ENCODE measurements at places on chromosomes 3 and 15.

DNA sequence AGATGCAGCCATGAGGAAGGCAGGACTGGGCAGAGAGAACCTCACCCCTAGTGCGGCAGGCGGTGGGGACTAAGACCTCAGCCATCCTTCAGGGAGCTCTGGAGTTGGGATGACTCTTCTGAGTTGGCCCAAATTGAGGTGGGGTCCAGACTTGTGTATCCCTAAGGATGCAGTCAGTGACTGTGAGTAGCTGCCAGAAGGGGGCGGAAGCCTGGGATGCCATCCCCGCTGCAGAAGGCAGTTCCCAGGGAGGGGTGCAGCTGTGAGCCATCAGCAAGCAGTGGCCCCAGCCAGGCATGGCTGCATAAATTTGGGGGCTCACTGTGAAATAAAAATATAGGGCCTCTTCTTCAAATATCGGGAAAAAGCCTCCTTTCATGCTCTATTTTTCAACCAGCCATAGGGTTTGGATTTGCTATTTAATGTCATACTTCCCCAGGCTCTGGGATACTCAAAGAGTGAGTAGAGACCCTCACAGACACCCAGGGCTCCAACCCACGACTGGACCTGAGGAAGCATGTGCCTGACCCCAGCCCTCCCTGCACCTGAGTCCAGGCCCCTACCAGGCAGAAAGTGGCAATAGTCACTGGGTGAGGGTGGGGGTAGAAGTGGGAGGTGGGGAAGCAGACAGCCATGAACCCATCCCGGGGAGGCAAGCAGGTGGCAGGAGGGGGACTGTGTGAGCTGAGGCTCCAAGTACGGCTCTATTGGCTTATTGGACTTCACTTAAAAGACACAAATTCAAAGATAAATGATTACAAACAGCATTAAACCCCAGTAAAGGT, 30.5 kb downstream of the GRK7 start:
- H3K4me1 ChIP-seq: peaks cover 25% of the 10 kb centered on the region
- H3K36me3 ChIP-seq: no peaks in the 10 kb centered on the region

GRCh38 chr3:43910750-43911149, 220.0 kb downstream of the ABHD5 start:
- no peak overlapping the region for H3K4me3 ChIP-seq
- no peak for DNase-seq
- no peak overlapping the region for H3K27ac ChIP-seq
- H3K36me3 ChIP-seq: no peaks in the 10 kb centered on the region

DNA sequence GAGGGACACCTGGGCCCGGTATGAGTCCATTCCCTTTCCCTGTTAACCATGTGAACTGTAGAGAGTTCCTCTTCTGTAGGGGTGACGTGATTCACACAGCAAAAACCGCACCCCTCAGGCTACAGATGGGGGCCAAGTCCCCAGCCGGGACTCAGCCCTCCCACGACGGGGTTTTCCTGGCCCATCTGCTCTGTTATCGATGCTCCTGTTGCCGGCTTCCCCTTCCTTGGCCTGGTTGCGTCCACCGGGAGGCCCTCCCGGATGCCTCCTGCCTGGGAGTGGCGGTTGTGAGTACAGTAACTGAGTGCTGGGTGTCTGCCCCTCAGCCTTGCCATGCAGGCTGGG, 817 bp upstream of the PLXNA1 start:
- peaks cover 9% of the 10 kb centered on the region for H3K4me1 ChIP-seq
- no peak overlapping the region for H3K27ac ChIP-seq
- peaks cover 21% of the 10 kb centered on the region for H3K27me3 ChIP-seq
- H3K4me3 ChIP-seq: peak overlapping the region; percentile 73
- H3K36me3 ChIP-seq: no peaks in the 10 kb centered on the region

GRCh38 chr3:5297895-5298294, 110.4 kb downstream of the EDEM1 start:
- no peak overlapping the region for H3K4me3 ChIP-seq
- H3K36me3 ChIP-seq: peaks cover 2% of the 10 kb centered on the region
- no peak for DNase-seq
- H3K27ac ChIP-seq: no peak overlapping the region
- peaks cover 12% of the 10 kb centered on the region for H3K27me3 ChIP-seq

GRCh38 chr15:70795311-70795665, 31.9 kb upstream of the UACA start:
- no peak overlapping the region for H3K4me3 ChIP-seq
- no peaks in the 10 kb centered on the region for H3K27me3 ChIP-seq
- DNase-seq: no peak
- no peaks in the 10 kb centered on the region for H3K36me3 ChIP-seq
- peaks cover 12% of the 10 kb centered on the region for H3K4me1 ChIP-seq
- H3K27ac ChIP-seq: no peak overlapping the region

- peaks cover 14% of the 10 kb centered on the region for H3K4me1 ChIP-seq
- DNase-seq: no peak
- H3K27ac ChIP-seq: no peak within 1 kb of the TSS
Observed at GRCh38 chr3:139476348-139476747, at the start of gene RBP2. RBP2 (minus strand) TSS chr3:139476516; CDS start chr3:139476459, 57 bp downstream.

DNA sequence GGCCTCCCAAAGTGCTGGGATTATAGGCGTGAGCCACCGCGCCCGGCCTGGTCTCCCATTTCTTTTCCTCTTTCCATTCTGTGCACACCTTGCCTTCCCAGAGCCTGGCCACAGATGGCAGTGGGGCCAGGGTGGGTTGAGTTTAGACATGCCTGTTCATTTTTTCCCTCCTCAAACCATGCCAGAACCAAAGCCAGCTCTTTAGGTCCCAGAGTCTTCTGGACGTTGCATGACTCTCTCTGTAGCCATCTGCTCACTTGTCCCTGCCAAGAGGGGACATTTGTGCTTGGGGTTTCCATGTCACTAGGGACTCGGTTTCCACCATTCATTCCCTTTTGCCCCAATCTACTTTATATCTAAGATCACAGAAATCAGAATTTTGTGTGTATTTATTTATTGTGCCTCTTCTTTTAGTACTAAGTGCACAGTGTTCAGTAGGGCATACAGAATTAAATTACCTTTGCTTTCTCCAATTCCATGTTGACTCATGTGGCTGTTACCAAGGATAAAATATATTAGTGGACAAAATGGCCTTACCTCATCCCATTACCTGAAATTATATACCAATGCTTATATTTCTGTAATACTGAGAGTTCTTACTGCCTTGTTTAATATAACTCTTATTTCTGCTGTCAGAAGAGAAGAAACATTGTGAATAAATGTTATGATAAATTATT, 49.6 kb downstream of the USP13 start:
- no peak for DNase-seq
- no peaks in the 10 kb centered on the region for H3K27me3 ChIP-seq
- H3K36me3 ChIP-seq: peaks cover 2% of the 10 kb centered on the region
- peaks cover 30% of the 10 kb centered on the region for H3K4me1 ChIP-seq
- H3K4me3 ChIP-seq: no peak overlapping the region

- no peak for DNase-seq
- peaks cover 47% of the 10 kb centered on the region for H3K36me3 ChIP-seq
- no peaks in the 10 kb centered on the region for H3K27me3 ChIP-seq
- peaks cover 9% of the 10 kb centered on the region for H3K4me1 ChIP-seq
Observed at GRCh38 chr3:172355836-172356235, 92.4 kb downstream of the GHSR start.

DNA sequence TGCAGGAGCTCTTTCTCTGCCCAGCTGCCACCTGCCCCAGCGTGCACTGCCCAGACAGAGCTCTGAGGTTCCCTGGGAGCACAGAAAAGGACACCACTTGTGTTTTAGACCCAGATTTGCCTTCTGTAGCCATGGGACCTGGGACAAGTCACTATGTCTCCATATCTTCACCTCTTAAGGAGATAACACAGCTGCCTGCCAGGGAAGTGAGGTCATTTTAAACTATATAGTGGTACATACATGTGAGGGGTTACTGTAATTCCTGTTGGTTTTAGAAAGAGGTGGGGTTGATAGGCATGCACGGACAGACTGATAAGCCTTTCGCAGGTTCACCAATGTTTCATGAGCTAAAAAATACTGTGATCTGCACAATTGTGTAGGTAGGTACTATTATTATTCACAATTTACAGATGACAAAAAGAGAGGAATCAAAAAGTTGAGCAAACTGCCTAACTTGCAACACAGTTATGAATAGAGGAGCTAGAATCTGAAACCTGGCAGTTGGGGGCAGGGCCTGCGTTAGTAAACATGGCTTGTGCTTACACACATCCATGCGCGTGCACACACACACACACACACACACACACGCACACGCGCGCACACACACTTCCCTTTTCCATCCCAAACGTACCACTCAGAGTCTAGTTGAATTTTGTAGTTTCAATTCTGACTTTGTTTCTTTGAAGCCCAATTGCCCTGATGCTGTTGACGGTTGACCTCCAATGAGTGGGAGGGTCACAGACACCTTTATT, 193.6 kb downstream of the FAM43A start:
- no peak for DNase-seq
- 0 out of 2 replicates have a peak, but pooled peaks cover 2% of the 10 kb centered on the region for H3K4me1 ChIP-seq
- no peak overlapping the region for H3K4me3 ChIP-seq
- H3K36me3 ChIP-seq: no peaks in the 10 kb centered on the region
- H3K27me3 ChIP-seq: peaks cover 10% of the 10 kb centered on the region

All from WTC11 (cell line).